ENCODE measurements at places on chromosomes 2 and 18.

DNA sequence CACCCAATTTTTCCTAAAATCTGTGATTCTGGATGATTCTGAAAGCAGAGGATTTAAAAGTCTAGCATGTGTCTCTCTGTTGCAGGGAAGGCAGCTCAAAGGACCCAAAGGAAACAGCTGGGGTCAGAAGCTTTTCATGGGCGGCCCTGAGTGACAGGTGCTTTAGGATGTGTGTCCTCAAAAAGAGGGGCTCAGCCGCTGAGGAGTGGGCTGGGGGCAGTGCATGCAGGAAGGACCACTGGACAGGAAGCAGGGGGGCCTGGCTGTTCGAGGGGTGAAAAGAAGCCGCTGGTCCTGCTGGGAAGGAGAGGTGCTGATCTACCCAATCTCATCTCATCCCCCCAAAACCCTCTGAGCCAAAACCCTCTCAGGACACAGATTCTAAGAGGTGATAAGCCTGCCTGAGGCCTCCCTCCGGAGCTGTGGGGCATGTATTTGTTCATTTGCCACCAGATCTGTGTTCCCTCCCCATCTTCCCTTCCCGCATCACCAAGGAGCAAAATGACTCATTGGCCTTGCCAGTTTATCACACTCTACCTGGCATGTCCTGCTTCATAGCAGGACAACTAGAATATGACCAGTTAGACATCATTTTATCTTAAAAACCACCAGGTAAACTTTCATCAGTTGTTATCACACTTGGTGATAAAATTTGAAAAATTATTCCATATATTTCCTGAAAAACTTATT lies 98.8 kb upstream of the MGAT4A start:
- DNase-seq: no peak

- no peak for DNase-seq
Measured at GRCh38 chr18:39705362-39705761, 2139.8 kb upstream of the CELF4 start.

DNA sequence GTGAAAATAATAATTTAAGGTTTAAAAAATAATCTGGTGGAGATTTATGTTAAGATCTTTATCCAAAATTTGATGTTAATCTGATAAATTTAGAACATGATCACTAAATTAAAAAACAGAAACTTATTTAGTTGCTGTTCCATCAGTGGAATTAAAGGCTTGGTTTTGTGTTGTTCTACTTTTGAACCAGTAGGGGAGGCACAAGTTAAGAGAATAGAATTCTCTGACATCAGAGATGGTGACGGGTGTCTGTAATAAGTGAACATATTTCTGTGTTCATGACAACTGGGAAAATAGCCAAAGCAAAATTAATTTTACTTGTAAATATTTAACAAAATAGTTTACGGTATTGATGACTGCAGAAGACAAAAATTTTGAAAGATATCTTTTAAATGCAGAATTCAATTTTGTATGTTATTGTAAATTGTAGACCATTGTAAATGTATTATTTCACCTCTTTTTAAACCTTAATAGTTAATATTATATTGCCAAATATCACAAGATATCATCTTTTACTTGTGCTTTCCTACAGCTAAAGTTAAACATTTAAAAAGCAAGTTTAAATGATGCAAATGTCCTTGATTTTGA lies 106.0 kb downstream of the UBR3 start:
- peak; percentile 37 for DNase-seq

- DNase-seq: no peak
Measured at GRCh38 chr18:27493182-27493581, 308.1 kb upstream of the CHST9 start.

DNA sequence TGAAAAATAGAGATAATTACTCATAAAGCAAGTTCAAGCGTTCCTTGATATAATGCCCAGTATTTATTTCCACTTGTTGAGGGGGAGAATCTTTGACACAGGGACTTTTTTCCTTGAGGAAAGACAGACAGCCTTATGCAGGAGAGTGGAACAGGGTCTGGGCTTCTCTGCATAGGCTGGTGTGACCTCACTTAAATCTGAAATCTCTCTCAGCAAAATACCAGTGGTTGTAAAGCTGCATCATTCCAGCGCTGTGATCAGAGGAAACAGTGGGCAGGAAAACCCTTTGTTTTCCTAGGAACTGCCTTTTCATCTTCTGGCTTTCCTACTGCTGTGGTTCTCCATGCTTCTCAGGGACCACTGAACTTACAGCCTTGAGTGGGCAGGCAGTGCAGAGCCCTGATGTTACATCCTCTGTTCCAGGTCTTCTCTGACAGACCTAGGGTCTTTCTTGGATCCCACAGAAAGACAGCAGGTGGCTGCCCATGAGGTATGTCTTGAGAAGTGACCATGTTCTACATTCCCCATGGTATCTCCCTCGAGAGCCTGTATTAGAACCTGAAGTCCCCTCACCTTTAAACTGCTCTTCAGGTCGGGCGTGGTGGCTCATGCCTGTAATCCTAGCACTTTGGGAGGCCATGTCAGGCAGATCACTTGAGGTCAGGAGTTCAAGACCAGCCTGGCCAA lies 17.6 kb upstream of the MAP4K4 start:
- no peak for DNase-seq

- no peak for DNase-seq
Measured at GRCh38 chr2:29583548-29584156, 337.7 kb downstream of the ALK start.

DNA sequence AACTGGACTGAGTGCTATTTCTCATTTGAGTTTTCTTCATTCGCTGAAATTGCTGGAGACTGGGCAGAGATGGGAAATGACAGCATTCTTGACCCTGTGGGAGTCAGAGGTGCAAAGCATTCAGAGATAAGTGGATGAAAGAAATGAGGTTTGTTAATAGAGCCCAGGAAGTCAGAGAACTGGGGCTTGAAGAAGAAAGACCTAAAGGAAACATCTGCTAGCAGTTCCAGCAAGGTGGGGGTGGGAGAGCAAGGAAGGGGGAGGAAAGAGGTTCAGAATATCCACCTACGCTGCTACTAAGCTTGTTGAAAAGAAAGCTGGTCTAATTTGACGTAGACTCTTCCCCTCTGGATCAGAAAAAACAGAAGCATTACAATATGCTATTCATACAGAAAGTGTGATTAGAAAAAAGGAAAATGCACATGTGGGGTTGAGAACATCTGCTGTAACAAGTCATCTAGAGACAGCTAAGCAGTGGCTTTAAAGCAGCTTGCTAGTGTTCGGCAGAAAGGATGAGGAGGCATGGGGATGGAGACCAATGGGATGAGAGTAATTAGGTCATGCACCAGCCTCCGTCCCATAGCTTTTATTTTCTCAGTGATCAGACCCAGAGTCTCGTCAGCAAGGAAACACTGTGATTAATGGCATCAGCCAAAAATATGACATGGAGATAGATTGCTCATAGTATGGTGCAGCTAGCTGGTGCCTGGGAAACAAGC lies 29.7 kb downstream of the NAB1 start:
- DNase-seq: no peak

DNA sequence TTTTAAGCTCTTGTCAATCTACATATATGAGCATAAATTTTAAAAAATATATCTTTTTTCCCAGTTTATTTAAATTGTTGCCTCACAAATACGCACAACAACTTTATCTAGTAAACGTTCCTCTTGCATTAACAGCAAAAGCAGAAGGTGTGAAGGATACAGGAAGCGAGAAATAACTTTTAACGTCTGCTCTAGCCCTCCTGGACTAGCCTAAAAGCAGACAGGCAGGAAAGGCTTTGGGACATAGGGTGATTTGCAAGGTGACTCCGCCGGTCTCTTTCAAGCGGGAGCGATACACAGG lies 434 bp upstream of the DUSP19 start:
- no peak for DNase-seq

GRCh38 chr18:41216341-41217003 lies 738.6 kb upstream of the PIK3C3 start:
- no peak for DNase-seq

GRCh38 chr2:208250388-208250787 lies 4.5 kb downstream of the IDH1 start:
- DNase-seq: no peak

DNA sequence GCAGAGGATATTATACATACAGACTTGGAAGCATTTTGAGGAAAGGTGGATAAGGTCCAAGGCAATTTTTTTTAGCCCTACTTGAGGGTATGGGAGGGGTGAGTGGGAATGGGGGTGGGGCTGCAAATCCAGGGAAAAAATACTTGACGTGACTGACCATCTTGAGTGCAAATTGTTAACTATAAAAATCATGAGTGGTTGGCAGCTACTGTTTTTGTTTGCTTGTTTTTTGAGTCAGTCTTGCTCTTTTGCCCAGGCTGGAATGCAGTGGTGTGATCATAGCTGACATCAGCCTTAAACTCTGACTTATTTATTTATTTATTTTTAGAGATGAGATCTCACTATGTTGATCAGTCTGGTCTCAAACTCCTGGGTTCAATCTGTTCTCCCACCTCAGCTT lies 458.8 kb downstream of the PIK3C3 start:
- no peak for DNase-seq

DNA sequence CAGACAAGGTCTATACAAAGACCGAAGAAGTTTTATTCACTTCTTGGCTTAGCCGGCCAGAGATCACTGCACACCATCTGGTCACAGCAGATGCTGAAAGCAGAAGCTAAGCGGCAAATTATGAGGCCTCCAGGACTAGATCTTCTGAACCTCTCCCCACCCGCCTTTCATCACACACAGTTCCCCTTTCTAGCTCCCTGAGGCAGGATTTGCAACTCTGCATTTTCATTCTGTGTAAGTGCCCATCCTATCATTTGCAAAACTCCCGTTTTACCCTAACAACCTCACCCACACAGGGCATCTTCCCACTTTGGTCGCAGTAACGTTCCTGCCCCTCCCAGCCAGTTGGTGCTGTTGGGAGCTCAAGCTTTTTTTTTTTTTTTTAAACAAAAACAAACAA lies 3.1 kb upstream of the MOB1A start:
- DNase-seq: peak; percentile 70

DNA sequence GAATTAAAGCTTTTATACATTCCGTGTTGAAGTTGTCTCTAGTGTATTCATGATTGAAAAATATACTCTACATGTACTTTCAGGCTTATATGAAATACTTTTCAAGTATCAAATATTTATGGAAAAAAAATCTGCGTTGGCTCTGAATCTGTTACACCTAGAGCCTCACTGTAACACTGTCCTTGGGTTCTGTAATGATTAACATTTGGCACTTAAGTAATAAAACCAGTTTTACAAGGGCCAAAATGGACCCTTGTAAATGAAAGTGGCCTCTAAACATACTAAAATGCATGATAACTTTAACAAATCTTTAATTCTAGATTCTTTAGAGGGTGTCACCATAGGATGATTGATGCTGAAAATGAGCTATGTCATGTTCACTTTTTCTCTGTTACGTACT lies 162.8 kb downstream of the PTPRM start:
- no peak for DNase-seq

DNA sequence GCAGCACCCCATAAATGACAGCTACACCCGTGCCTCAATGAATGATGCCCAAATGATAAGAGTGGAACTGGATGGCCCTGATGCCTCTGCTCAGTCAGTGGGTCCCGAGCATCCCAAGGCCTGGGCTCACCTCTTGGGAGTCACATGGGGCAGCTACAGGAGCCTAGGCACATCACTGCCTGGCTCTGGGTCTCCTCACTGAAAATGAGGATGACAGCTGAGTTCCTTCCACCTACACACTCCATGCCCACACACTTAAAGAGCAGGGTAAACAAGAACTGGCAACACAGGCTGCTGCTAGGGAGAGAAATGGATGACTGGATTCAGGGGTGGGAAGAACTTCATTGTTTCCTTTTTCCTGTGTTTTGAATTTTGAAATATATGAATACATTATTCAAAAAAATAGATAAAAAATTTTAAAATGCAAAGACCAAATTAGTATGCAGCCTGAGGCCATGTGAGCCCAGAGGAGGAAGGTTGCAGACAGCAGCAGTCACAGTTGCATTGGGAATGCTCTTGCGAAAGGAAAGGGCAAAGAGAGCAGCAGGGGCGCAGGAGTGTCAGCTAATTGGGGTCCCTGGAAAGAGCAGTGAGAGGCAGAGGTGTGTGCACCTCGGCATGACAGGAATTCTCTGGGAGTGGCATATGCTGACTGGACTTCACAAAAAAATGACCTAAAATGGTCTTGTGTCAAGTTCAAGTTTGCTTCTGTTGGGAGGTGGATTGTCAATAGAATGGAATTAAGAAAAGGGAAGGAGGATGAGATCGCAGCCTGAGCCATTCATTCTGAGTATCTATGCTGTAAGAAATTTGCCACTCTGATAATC lies 327.1 kb downstream of the CELF4 start:
- DNase-seq: no peak

GRCh38 chr18:79434607-79435401 lies 39.1 kb downstream of the NFATC1 start:
- no peak for DNase-seq

DNA sequence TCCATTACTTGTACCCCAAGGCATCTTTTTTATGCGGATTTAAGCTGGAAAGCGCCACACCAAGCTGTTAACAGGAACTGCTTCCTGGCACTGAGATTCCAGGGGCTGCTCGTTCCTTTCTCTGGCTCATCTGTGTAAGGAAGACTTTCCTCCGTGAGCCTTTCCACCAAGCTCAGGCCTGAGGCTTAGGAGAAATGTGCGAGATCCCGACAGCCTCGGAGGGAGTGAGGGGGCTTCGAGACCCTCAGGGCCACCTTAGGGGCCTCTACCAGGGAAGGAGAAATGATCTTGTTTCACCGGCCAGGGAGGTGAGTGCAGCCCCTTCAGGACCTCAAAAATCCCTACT lies 17.1 kb downstream of the B3GNT7 start:
- DNase-seq: no peak

DNA sequence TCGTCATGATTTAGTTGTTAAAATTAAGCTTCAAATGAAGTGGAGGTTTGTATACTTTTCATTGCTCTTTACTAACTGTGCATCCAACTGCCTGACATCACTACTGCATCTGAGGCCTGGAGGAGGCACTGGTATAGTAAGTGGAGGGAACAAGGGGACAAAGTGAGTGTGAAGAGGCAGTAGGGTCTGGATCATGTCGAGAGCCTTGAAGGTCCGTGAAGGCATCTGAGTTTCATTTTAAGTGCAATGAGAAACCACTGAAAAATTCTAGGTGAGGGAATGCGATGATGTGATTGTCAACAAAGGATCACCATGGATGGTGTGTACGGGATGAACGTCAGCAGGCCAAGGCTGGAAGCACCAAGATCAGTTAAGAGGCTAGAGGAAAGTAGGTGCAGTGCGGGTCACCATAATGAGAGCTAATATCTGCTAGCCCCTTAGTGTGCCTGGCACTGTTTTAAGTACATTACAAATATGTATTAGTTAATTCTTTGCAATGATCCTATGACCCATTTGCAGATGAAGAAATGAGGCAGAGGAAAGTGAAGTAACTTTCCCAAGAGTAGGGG lies 96.1 kb downstream of the CABYR start:
- DNase-seq: no peak

DNA sequence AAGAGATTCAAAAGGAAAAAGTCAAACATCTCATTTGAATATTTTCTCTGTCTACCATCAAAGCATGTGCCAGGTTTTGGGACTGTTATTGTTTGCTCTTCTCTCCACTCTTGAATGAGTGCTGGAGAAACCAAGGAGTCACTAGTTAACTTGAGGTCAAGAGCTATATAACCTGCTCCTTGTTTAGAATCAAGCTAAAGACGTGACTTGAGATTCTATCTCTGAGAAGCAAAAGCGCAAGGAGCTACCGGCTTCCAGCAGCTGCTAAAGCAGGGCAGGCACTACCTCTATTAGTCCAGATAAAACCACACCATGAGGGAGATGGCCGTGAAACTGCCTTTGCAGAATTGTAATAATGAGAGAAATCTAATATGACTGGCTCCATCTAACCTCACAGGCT lies 36.0 kb downstream of the UXS1 start:
- no peak for DNase-seq
